ENCODE measurements at places on chromosomes 4 and X.

- DNase-seq, result no peak
Observed at GRCh38 chr4:98110929-98111328, 32.3 kb downstream of the STPG2 start.

DNA sequence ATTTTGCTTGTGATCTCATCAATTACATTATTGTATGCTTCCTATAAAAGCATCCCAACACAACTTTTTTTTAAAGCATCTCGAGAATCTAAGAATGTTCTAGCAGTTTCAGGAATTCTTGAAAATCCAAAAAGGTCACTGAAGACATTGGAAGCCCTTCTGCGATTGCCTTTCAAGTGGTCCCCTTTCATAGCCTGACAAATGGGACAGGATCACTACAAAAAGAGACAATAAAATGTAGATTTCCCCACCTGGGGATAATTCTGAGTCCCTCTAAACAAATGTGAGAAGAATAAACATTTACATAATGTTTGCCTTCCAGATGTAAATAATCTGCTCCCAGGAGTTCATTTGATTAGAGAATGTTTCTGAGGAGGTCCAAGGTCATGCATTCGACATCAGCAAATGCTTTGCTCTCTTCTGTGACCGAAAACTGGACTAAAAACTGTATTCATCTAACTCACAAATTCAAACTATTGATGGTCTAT is 116.0 kb downstream of the COL25A1 start:
- DNase-seq, result no peak

- no peak for DNase-seq
Observed at GRCh38 chrX:727738-728621, 97.4 kb downstream of the SHOX start.

- no peak for DNase-seq
Observed at GRCh38 chr4:2862528-2862927, 18.9 kb downstream of the ADD1 start.
